ENCODE measurements at places on chromosomes 1 and 21.

DNA sequence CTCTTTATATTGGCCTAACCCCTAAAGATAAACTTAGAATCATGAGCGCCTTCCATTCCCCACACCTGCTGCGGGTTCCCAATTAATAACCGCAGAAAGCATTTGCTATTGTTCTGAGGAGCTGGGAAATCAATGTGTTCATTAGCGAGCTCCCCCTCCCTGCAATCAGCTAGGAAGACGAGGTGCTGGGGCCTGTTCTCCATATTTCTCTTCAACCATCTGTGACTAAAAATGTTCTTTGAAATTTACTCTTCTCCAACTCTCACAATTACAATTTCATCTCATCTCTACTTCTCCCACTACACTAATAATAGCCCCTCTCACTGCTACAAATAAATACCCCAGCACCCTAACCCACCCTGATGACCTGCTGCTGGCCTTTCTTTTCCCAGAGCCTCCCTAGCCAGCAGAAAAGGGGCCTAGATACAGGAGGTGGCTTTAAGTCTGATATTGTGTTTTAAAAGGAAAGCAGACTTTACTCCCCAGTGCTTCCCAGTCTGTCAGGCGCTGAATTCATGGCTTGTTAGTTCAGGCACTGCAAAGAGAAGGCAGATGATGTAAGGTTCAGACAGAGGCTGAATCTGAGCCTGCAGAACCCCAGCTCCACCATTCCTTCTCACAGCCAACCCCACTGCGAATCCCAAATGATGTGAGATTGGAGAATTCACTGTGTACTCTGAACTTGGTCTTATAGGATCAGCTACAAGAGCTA is 477.5 kb upstream of the DAB1 start:
- DNase-seq, result no peak

DNA sequence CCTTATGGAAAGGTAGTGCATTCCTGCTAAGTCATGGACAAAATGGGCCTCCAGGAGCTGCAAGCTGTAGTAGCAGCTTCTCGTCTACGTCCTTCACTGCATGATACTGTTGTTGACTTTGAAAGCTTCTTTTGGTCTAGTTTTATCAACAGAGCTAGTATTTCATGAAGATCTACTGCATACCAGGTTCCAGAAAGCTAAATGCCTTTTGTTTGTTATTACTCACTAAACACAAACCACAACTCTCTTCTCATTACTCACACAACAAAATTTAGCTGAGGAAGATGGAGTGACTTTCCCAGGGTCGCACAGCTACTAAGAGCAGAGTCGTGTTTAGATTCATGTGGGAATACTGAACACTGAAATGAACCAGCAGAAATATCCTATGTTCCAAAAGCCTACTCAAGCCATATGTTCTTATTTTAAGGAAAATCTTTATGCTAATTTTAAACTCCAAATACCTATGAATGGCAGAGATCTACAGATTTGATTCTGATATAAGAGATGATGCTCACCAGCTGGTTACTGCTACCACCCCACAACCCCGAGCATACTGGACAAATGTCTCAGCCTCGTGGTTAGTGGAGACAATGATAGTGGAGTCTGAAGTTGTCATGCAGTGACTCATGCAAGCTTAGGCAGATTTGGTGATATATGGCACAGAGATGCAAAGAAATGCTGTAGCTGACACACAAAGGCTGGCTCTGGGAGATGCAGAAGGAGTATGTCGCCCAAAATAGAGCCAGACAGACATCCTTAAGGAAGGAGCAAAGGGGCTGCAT is 20.6 kb downstream of the PGBD2 start:
- DNase-seq, result no peak

DNA sequence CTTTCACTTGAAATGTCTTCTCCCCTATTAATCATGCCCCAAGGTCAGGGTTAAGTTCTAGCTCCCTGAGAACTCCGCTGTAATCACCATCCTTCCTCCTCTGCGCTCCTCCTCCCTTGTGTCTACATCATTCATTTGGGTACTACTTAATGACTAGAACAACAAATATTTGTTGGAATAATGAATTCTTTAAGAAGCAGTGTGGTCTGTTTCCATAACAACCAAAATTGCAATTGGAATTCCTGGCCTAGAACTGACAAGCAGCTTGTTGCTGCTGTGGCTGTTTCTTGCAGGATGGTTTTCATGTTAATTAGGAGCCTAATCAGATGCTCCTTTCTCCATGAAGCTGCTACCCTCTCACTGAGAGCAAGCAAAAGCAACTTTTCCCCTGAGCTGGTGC is 192.5 kb downstream of the ZZZ3 start:
- no peak for DNase-seq

GRCh38 chr1:208511242-208511860 is 267.2 kb upstream of the PLXNA2 start:
- DNase-seq, result no peak

GRCh38 chr1:206925106-206925736 is 3.5 kb upstream of the FCMR start:
- DNase-seq, result peak; percentile 80
